Fibroblast of upper back skin (primary cell): ENCODE measurements at places on chromosomes 5 and 9.
A peak's percentile ranks its signal among the peaks of the same experiment; 100 is the strongest.

DNA sequence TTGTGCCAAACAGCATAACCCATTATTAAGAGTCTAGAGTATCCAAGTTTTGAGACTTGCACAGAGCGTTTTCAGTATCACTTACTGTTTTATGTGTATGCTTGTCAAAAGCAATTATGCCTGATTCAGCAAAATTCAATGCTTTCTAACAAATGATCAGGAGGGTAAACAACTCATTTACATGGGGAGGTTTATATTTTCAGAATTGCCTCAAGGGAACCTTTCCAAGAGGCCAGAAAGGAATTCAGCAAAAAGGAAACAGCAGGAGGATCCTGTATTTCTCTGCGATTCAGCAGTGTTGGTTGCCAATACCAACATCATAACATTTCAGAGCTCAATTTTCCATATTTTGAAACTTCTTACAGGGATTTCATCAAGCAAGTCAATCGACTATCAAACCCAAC lies 69.3 kb upstream of the DAB2 start:
- peak; percentile 74 for DNase-seq

GRCh38 chr5:139543423-139543991 lies 17.6 kb upstream of the UBE2D2 start:
- no peak for DNase-seq

DNA sequence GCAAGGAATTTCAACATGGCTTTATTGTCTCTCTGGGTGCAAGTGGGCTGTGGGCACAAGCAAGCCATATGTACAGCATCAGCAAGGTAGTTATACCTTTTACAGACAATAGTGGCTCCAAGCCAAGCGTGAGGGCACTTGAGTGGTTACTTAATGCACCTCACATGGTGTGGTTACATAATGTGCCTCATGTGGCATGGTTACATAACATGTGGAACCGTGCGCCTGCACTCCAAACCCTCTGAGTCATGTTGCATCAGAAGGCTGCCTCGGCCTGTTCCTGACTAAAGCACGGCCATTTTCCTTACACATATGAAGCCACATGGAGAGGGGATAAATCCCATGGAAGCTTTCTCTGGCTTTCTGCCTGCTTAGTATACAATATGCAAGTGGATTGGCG lies 150.9 kb downstream of the OSTF1 start:
- peak; percentile 8 for DNase-seq

DNA sequence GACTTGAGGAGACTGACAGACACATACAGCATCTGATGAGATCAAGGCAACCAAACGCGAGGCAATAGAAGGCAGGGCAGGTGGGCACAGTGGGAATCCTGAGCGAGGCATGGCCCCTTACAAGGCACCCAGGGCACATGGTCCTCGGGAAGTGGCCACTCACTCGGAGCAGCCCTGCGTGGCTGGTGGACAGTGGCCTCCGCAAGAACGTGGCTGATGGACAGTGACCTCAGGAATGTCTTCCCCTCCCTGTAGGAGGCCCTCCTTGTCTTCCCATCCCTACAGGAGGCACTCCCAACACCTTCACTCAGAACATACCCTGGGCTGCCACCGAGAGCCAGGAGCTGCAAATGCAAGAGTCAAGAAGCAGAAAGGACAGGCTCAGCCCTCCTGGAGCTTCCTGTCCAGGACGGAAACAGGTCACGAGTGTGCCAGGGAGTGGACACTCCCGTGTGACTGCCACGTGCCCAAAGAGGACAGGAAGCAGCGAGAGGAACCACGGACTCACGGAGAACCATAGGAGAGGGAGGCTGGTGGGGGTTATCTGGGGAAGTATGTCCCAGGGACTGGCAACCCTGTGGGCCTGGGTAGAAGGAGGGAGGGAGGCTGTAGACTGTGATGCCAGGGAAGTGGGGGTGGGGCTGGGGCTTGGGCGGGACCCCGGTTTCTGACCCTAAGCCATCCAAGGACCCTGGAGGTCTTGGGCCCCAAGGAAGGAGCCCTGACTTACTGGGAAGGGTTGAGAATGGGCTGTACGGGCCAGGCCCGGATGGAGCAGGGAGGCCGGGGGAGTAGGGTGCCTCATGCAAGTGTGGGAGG lies 321.9 kb upstream of the IRX4 start:
- no peak for DNase-seq

- DNase-seq = no peak
Measured at GRCh38 chr5:36459176-36460135, 146.9 kb upstream of the SLC1A3 start.

- DNase-seq = no peak
Measured at GRCh38 chr9:92980085-92980745, 32.9 kb downstream of the FGD3 start.

GRCh38 chr9:89606624-89607311 lies 2.0 kb downstream of the GADD45G start:
- DNase-seq = peak; percentile 40

DNA sequence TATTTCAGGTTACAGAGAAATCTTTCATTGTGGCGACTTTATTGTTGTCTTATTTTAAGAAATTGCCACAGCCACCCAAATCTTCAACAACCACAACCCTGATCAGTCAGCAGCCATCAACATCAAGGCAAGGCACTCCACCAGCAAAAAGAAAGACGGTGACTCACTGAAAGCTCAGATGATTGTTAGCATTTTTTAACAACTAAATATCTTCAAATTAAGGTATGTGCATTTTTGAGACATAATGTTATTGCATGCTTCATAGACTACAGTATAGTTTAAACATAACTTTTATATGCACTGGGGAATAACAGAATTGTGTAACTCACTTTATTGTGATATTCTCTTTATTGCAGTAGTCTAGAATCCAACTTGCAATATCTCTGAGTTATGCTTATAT lies 263.4 kb downstream of the TMEM232 start:
- DNase-seq = peak; percentile 85

DNA sequence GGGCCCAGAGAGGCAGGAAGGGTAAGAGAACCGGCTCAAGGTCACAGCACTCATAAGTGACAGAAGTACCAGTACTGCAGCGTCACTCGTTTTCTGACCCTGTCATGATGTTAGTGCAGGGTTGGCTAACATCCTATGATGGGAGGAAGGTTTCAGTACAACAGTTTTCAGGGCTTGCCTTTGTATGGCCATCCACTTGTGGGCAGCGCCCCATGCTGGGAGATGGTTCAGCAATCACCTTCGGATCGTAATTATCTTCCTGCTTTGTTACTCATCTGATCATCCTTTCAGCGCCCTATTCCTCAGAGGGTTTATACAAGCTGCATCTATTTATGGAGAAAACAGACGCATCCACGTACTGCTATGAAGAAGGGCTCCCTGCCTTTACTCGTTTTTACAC lies 2.4 kb downstream of the MAP1B start:
- DNase-seq = peak; percentile 53

- no peak for DNase-seq
Measured at GRCh38 chr9:76741524-76741923, 22.7 kb upstream of the PCA3 start.

DNA sequence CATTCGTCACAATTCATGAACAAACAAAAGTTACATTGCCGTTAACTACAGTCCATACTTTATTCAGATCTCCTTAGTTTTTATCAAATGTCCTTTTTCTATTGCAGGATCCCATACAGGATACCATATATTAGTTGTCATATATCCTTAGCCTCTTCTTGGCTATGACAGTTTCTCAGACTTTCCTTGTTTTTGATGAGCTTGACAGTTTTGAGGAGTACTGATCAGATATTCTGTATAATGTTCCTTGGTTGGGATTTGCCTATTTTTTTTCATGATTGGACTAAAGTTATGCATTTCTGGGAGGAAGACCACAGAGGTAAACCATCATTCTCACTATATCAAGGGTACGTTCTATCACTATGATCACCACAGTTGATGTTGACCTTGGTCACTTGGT lies 1627.4 kb upstream of the C9orf72 start:
- no peak for DNase-seq

DNA sequence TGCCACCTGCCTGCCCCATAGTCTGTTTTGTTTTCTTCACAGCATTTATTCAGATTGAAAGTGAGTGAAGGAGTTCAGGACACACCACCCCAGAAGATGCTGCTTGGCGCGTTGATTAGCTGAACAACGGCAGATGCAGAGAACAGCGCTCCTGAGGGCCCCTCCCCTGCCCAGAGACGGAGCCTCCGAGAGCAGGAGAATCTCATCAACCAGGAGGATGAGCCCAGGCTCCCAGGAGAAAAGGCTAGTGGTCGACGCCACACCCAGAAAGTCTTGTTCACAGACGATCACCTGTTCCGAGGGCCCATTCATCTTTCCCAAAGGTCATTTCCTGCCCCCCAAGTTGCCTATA lies 180.4 kb upstream of the PPP1R26 start:
- no peak for DNase-seq

DNA sequence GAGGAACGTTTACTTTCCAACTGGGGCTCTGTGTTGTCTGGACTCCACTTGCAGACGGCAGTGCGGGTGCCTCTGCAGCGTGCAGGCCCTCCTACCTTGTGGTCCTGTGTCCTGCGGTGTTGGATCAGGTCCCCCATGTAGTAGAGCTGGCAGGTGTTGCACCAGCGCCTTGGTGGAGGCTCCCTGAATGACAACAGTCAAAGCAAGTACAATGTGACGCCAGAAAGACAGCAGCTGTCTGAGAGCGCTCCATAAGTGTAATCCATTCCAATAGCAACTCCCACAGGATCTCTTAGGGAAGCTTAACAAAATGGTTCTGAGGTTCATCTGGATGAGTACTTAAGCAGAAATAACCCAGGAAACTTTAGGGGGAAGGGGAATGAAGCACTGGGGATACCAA lies 9.9 kb downstream of the BBLN start:
- no peak for DNase-seq

GRCh38 chr5:134846641-134846960 lies 833 bp downstream of the C5orf24 start:
- DNase-seq = no peak

DNA sequence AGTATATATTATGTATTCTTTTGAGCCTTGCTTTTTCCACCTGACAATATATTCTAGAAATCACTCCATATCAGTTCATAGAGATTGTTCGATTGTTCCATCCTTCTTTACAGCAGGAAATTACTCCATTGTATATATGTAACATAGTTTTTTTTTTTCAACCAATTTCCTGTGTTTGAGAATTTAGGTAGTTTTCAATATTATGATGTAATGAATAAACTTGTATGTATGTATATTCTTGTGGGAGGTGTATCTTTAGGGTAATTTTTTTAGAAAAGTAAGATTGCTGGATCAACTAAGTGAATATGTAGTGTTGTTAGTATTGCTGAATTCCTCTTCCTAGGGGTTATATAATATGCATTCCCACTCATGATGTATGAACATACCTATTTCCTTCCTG lies 165.9 kb upstream of the PITX1 start:
- no peak for DNase-seq

DNA sequence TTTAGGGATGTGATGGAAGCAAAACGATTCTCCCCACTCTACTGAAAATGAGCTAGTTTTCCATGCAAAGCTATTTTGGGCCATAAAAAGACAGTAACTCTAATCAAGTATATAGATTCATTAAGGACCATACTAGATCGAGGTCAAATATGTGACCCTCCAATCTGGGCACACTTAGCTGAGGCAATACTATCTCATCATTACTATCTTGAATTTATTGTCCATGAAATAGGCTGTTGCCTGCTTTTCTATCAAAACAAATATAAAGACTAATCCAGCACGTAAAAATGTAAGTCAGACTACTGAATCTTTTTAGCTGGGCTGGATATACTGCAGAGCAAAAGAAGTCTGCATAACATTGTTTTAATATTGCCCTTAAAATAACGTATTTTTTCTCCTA lies 943.1 kb downstream of the NR2F1-AS1 start:
- no peak for DNase-seq
